ENCODE measurements at places on chromosomes 12 and 14. TPM values are rescaled to one million over a fixed set of nuclear protein-coding genes. Genes with fewer than 3 reads are reported as not detected.

STAB2 gene
- total RNA-seq, result 0.16 TPM

DNA sequence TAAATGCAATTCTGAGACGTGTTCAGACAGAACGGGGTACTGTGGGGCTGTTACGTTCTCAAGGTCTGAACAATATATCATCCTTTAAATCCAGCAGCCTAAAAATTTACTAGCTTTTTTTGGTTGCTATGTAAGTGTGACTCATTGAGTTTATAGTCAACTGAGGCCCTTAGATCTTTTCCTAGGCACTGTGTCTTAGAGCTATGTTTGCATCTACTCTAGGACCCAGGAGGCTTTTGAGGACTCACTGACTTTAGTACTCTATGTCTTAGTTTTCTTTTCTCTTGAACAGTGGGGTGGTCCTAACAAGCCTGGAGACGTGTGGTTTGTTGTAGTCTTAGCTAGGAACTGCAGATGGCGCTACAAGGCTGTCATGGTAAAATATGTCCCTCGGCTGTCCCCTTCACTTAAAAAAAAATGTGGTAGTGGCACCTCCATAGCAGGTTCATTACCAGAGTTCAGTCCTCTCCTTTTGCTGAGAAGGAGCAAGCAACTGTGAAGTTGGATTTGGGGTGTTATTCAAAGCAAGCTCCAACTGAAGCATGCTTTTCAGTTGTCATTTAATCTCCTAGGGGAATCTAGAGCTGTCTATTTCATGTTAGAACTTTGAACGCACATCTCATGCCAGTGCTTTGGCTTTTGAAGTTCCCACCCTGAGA is 8.7 kb upstream of the SPATS2 start:
- peak; percentile 67 for ATAC-seq

DNA sequence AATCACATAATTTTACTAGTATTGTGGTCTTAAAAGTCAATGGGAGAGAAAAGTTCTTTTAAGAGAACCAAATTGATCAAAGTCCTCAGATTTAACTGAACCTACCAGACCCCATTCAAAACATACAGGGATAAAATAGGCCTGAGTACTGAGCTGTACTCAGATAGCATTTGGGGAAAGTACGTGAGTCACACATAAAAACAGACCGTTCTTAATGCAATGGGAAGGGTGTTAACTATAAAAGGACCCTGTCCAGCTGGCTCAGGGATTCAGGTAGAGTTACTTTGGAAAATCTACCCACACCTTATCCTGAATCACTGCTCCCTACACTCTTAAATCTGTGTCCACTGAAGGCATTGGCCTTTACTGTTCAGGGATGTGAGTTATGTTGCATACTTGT is 78.0 kb downstream of the PTPN21 start:
- ATAC-seq, result no peak

DNA sequence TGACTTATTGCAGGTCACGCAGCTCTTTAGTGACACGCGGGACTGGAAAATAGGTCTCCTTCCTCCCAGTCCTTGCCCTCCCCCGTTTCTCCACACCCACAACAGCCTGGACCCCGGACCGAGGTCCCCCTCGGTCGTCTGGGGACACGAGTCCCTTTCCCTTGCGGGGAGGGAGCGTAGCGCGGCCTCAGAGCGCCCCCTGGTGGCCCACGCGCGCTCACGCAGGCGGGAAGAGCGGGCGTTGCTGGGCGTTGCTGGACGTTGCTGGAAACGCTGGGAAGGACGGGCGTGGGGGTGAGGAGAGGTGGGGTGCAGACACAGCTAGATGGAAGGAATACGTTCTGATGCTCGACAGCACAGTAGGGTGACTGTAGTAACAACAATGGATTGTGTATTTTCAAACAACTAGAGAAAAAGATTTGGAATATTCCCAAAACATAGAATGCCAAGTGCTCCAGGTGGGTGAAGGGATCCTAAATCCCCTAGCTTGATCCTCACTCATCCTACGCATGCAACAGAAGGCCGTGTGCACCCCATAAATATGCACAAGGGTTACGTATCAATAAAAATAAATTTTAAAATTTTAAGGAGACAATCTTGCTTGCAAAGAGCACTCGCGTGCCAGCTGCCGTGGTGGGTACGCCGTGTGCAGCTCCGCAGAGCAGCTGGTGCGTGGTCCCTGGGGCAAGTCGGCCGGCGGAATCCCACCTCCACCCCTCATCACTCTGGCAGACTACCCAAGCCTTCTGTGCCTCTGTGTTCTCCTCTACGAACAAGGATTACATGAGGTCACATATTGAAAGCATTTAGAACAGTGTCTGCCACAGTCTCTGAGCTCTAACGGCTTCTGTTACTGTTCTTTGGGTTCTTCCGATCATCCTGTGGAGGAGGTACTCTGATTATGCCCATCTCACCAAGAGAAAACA is 87.4 kb downstream of the B4GALNT3 start:
- ATAC-seq, result peak; percentile 72

GRCh38 chr14:65003394-65003793 is 16.7 kb downstream of the FNTB start:
- no peak for ATAC-seq

DNA sequence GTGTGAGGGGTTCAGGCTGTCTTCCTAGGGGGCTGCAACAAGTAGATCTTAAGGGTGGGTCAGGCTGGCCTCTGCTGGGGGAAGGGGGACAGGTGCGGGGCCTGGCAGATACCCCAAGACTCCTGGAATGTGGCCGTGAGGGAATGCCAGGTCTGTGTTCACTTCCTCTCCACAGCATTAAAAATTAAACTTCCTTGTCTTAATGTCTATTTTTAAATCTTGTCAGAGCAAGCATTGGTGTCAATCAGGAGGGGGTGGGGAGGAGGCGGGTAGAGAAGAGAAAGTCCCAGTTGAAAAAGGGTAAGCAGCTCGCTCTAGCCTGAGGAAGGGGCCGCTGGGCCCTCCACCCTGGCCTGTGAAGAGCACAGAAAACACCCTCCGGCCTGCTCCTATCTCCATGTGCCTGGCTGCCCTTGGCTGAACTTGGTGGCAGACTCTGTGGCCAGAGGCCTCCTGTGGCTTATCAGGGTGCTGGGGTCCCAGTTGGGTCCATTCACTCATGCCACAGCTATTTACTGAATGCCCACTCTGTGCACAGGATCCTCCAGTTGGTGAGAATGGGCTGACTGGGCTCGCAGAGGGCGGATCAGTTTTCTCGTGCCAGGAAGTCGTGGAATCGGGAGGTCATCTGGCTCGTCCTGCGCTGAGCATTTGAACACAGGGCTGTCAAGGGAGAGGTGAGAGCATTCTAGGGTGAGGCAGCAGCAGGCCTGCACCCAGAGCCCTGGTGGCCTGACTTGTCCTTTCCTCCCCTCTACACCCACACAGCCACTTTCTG is 128.8 kb downstream of the TSPAN9 start:
- no peak for ATAC-seq

- no peak for ATAC-seq
Observed at GRCh38 chr12:59088673-59089072, 168.4 kb upstream of the LRIG3 start.

MUCL1 gene
- total RNA-seq, result not detected

DNA sequence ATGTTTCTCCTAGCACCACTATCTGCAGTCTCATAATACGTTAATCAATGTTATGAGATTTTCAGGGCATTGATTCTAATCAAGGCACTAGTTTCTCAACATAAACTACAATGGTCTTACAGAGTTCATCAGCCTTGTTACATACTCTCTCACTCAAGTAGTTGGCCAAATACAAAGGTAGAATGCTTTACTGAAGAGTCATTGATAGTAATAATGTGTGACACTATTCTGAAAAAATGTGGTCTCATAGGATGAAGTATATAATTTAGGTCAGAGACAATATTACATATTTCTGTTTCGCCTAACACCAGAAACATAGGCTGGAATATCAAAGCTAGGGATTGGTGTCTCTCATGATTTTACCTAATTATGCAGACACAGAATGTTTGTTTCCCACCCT is 35.2 kb upstream of the MDGA2 start:
- no peak for ATAC-seq

DNA sequence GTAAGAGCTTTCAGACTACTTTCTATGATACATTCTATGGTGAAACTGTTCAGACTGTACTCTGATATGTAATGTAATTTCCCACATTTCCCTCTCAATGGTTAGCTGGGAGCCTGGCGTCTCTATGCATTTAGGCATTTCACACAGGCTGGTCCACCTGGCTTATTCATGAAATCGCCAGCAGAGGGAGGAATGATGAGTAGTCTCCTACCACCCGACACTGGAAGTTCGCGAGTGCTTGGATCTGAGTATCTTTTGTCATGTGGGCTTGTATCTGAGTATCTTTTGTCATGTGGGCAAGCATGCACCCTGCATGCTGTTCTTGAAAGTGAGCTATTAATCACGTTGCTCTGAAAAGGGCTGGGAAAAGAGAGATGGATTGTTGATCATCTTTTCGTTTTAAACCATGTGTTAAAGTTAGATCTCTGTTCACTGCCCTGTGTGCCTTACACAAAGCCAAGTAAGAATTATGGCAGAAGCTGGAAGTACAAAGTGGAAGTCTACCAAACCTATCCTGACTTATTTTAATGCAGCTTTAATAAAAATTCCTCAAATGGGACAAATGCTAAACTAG is 235.0 kb downstream of the ATP23 start:
- no peak for ATAC-seq

DNA sequence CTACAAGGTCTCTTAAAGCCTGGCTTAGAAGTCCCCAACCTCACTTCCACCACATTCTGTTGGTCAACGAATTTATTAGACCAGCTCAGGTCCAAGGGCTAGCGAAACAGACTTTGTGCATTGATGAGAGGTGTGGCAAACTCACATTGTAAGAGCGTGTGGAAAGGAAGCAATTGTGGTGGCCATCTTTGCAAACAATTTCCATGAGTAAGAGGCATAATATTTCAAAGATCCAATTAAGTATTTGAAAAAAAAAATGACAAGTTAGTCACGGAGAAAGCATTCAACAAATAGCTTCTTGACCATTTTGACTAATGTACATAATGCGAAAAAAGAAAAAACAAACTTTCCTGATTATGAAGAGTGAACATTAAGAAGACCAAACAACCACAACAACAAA is 7.4 kb downstream of the NR1H4 start:
- ATAC-seq, result no peak

DNA sequence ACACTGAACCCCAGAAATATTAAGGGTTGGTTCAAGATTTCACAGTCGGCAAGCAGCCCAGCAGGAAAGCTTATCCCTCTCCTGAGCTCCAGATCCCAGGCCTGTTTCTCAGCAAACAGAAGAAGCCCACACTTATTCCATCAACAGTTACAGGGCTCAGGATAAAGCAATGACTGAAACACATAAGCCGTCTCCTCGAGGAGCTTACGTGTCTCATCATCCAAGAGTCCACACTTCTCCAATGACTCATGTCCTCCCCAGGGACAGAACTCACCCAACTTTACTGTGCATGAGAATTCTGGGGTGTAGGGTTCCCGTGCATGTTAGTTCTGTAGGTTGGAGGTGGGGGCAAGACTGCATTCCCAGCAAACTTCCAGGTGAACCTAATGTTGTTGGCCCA is 31.2 kb downstream of the GSC start:
- ATAC-seq, result no peak

DNA sequence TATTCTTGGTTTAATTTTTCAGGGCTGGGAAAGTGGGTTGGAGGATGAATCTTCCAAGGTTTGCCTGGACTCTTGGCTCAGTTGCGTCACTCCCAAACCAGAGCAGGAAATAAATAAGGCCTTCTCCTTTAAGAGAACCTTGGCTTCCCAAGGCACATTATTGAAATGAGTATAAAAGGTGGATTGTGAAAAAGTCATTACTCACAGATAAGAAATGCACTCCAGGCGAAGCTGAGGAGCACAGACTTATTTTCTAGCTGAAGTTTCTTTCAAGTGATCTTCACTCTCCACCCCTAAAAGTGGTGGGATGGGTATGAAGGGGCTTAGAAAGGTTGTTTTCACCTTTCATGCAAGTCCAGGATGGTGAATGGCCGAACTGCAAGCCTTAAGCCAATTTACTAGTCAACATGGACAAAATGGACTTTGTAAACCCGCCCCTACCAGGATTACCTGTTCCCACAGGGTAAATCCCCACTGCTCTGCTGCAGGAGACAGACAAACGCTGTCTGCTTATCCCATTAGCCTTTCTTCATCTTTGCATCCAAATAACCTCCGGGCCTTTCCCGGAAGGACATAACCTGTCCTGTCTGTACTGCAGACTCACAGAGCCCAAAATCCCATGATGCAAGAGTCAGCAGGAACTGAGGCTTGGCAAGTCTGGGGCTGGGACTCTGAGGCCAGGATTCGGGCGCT is 207.6 kb downstream of the BCL11B start:
- peak; percentile 80 for ATAC-seq

CLEC1A gene
- total RNA-seq, result 0.68 TPM

DNA sequence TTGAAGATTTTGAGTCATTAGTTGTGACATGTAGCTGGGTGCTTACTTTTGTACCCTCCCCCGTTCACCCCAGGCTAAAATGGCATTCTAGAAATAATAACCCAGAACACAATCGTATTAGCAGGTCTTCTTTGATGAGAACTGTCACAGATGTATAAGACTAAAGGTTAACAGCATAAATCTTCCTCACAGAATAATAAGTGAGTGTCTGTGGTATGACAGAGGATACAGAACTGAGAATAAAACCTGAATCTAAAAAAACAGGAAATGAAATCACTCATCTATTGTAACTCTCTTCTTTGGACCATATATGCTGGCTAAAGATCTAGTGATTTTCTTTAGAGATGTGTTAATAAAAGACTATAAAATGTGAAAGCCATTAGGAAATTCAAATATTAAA is 746.6 kb downstream of the LRFN5 start:
- no peak for ATAC-seq

DNA sequence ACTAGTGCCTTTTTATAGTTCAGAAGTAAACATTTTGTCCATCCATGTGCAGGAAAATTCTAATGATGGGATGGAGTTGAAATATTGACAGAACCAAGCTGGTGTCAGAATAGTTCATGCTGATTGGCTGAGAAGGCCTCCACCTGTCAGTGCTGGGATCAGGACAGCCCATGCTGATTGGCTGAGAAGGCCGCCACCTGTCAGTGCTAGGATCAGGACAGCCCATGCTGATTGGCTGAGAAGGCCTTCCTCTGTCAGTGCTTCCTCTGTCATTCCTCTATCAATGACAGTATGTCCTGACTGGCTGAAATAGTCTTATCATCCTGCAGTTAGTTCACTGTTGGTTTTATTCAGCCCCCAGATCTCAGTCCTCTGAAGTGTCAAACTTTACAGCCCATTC is 95.7 kb downstream of the PPP2R5C start:
- no peak for ATAC-seq

DNA sequence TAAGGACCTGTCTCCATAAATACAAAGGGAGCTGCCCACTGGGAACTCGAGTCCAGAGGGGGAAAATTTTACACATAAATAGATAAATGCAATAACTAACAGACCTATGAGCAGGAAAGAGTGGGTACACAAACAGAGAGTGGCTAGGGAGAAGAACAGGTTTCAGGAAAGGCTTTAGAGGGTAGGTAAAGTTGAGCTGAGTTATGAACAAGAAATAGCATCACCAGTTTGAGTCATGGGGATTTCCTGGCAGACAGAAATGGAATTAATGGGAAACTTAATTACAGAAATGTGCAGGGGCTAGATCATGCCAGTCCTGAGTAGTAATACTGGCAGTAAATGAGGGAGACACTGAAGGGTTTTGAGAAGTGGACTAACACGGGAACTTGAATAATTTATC is 58.0 kb upstream of the CCDC175 start:
- no peak for ATAC-seq

MARS1 gene
- total RNA-seq, result 130 TPM

Data from esophagus mucosa (tissue), 1 donor.